ENCODE measurements at places on chromosomes 1 and 21.

DNA sequence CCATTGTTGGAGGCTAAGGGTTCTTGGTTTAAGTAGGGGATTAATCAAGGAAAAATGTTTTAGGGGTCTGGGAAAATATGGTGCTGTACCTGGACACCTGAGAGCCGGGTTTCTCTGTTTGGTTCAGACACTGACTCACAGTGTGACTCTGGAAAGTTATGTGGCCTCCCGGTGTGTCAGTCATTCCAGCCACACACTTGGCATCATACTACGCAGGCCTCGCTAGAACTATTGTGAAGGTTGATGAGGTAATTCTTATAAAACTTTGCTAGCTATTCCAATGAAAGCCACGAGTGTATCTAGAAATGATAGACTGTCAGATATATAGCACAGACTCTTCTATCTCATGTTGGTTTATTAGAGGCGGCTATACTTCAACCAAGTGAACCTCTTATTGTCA is 4.8 kb upstream of the CAMSAP2 start:
- no peak for DNase-seq

DNA sequence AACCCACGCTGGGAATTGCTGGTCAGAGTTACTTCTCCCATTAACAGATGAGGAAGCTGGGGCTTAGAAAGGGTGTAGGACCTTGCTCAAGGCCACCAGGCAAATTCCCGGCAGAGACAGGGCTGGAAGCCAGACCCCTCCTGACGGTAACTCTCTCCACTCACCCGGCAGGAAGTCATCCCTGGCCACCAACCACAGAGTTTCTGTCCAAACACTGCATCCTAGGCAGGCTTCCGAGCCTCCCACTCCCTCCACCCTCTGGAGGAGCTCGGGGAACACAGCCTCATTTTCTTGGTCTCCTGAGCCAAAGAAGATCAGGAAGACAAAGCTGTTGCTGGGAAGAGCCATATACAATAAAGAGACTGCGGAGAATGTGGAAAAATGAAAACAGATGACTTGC is 25.0 kb upstream of the ZNF436 start:
- no peak for DNase-seq

- no peak for DNase-seq
These were observed 71.2 kb downstream of the DAP3 start for GRCh38 chr1:155759966-155760630.

- DNase-seq = no peak
These were observed 28.8 kb upstream of the PPP2R5A start for GRCh38 chr1:212256369-212256768.

DNA sequence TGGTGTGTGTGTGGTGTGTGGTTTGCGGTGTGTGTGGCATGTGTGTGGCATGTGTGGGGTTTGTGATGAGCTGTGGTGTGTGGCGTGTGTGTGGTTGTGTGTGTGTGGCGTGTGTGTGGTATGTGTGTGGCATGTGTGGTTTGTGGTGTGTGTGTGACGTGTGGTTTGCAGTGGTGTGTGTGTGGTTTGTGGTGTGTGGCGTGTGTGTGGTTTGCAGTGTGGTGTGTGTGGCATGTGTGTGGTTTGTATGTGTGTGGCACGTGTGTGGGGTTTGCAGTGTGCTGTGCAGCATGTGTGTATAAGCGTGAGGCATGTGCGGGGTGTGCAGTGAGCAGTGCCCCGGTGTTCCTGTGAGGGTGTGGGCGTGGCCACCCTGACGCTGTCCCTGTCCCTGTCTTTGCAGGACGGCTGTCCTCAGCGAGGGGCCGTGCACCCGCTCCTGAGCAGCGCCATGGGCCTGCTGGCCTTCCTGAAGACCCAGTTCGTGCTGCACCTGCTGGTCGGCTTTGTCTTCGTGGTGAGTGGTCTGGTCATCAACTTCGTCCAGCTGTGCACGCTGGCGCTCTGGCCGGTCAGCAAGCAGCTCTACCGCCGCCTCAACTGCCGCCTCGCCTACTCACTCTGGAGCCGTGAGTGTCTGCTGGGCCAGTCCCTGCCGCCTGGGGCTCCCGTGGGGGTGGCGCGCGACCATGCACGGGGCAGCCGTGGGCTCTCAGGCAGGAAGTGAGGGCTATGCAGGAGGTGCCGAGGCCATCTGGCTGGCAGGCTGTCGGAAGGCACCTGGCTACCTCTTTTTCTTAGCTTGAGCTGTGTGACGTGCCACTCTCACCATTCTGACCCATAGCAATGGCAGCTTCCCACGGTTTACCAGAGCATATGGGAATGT is 52.6 kb upstream of the TRAPPC10 start:
- no peak for DNase-seq

GRCh38 chr1:247060771-247061170 is 17.8 kb downstream of the ZNF670 start:
- no peak for DNase-seq

Measured in kidney glomerular epithelial cell (primary cell).